ENCODE measurements at places on chromosomes 16 and 17. TPM values are rescaled to one million over a fixed set of nuclear protein-coding genes. Genes with fewer than 3 reads are reported as not detected.

The COG4 gene
- 113 TPM for total RNA-seq

The GPR142 gene
- total RNA-seq = not detected

DNA sequence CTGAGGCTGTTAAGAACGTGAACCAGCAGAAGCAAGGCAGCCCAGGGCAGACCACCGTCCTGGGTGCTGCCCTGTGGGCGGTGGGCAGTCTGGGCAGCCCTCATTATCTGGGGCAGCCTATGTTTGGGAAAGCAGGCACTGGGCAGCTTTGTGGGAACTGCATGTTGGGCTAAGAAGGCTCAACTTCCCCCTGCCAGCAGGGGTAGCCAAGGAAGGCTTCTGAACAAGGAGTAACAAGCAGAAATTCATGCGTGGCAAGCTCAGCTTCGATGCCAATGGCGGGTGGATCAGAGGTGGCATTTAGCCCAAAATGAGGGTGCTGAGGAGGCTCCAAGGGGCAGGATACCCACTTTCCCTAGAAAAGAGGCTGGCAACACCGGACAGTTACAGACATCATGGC is 42.7 kb upstream of the METRNL start:
- H3K27ac ChIP-seq = no peak overlapping the region
- no peak for DNase-seq
- no peaks in the 10 kb centered on the region for H3K4me1 ChIP-seq
- H3K27me3 ChIP-seq = no peaks in the 10 kb centered on the region

GRCh38 chr16:73022534-73022933 is 25.4 kb downstream of the ZFHX3 start:
- H3K27ac ChIP-seq = peak overlapping the region; percentile 82
- no peak overlapping the region for H3K4me3 ChIP-seq
- H3K36me3 ChIP-seq = no peaks in the 10 kb centered on the region
- H3K4me1 ChIP-seq = peaks cover 76% of the 10 kb centered on the region

- peaks cover 39% of the 10 kb centered on the region for H3K4me1 ChIP-seq
- no peak for DNase-seq
- H3K27ac ChIP-seq = no peak overlapping the region
- no peaks in the 10 kb centered on the region for H3K36me3 ChIP-seq
- H3K4me3 ChIP-seq = no peak overlapping the region
Observed at GRCh38 chr17:2136241-2136640, 81.3 kb downstream of the HIC1 start.

DNA sequence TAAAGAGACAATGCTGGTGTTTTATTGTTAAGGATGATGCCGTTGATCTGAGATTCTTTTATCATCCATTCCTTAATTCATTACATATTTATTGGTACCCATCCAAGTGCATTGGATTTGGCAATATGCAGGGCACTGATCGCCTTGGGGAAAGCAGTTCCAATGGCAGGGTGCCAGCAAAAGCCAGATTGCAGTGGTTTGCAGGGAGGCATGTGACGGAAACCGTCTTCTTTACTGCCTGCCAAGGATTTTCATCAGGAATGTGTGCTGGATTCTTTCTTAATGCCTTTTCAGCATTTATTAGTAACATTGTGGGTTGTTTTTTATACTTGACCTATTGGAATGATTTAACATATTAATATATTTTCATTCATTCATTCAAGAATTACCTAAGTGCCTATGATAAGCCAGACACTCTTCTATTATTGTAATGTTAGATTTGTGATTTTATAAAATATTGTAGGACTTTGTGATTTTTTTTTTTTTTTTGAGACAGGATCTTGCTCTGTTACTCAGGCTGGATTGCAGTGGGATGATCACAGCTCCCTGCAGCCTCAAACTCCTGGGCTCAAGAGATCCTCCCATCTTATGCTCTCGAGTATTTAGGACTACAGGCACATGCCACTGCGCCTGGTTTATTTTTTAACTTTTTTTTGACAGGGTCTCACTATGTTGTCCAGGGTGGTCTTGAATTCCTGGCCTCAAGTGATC is 93.4 kb upstream of the TNRC6A start:
- peaks cover 2% of the 10 kb centered on the region for H3K4me1 ChIP-seq
- DNase-seq = peak; percentile 30
- no peak overlapping the region for H3K4me3 ChIP-seq
- no peak overlapping the region for H3K27ac ChIP-seq

Data from gastrocnemius medialis (tissue), 4 donors.